ENCODE measurements at places on chromosomes 2 and 18.

- no peak for DNase-seq
Observed at GRCh38 chr2:74385396-74385795, 5.3 kb upstream of the DCTN1 start.

GRCh38 chr2:101815739-101816391 is 118.4 kb downstream of the MAP4K4 start:
- DNase-seq, result no peak

DNA sequence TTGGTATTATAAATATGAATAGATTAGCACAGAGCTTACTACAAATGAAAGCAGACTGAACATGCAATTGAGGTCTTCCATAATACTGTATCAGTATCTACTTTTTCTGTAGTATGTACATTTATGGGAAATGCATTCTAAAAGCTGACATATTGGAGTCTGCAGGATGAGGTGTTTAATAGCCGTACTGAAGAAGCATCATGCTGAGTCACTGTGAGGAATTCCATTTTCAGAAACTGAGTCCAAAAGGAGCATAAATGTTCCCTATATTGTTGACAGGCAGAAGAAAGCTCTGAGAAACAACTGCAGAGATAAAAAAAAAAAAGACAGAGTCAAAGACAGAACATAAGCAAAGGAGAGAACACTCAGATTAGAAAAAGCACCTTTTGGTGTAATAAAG is 366.7 kb upstream of the SPHKAP start:
- no peak for DNase-seq

DNA sequence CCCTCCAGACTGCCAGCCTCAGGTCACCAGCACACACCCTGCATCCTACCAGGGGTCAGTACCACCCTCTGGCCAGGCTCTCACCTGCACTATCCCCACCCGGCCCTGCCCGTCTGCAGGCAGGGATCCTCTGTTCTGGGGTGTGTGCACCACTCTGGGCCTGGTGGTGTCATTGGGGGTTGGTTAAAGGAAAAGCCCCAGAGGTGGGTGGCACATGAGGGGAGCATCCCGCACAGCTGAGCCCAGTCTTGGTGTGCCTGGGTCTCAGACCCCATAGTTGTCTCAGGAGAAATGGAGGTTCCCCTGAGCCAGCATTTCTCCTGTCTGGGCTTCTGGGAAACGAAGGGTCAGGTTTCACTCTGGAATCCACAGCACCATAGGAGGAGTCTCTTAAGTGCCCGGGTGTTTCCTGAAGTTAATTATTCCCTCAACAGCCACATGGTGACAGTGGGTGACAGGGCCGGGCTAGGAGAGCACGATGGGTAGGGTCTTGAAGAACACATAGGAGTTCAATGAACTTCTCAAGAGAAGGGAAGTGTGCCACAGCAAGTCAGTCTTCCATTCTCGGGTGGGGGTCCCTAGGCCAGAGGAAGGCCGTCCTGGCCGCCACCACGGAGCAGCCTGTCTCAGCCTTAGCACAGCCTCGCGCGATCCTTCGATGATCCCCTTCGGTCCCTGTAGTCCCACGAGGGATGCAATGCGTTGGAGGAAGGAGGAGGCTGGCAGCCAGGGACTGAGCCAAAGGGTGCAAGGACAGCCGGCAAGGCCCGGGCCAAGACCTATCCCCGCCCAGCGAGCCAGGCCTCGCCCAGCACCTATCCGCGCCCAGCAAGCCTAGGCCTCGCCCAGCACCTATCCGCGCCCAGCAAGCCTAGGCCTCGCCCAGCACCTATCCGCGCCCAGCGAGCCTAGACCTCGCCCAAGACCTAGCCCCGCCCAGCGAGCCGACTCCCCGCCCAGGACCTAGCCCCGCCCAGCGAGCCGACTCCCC is 1.1 kb upstream of the FARP2 start:
- DNase-seq, result peak; percentile 49

DNA sequence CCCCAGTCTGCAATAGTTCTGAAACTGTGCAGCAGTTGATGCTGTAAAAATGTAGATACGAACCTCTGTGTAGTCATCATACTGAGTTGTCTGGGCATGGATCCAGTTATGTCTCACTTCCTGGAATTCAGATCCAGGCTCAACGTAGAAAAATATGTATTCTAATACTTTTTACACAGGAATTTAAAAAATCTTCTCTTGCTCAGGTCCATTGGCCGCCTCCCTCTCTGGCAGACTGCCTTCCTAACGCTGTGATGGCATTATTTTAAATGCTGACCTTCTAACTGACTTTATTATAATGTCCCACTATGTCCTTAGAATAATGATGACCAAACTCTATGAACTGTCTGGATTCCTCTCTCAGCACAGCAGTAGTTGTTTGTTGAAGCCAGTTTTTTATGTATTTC is 119.6 kb downstream of the FEZ2 start:
- DNase-seq, result no peak

DNA sequence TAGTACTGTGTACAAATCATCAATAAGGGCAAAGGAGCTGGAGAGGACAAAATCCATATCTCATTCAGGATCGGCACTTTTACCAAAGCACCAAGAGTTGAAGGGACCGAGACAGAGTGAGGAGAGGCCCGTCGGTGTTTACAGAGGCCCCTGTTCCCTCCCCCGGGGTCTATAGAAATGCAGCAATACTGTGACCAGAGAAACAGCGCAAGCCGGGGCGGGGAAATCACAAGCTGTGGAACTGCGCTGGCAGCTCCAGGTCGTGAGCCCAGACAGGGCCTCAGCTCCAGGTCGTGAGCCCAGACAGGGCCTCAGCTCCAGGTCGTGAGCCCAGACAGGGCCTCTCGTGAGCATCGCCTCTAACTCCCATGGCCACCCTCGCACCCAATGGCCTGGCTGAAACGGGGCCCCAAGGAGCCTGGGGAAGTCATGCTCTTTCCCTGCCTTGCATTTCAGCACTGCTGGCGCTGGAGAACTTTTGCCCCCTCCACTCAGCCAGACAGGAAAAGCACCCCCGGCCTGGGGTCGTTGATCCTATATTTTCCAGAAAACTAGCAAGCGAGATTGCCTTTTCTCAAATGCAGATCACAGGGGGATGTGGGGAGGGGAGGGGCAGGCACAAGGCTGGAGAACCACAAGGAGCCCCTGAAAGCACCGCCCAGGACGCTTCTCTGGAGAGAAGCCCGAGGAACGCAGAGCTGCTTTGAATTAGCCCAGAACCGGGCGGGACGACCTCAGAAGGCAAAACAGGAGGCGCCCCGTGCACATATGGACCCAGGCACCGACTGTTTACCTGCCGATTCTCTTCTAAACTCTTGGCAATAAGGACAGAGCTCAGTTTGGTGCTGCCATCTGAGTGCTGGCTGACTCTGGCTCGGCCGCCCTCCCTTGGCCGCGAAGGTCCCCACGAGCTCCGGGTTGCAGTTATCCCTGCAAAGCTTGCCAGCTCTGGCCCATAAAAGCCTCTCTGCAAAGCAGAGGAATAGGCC is 223.7 kb downstream of the ACKR3 start:
- DNase-seq, result no peak

- no peak for DNase-seq
Observed at GRCh38 chr2:64930258-64930671, 58.9 kb upstream of the SLC1A4 start.

DNA sequence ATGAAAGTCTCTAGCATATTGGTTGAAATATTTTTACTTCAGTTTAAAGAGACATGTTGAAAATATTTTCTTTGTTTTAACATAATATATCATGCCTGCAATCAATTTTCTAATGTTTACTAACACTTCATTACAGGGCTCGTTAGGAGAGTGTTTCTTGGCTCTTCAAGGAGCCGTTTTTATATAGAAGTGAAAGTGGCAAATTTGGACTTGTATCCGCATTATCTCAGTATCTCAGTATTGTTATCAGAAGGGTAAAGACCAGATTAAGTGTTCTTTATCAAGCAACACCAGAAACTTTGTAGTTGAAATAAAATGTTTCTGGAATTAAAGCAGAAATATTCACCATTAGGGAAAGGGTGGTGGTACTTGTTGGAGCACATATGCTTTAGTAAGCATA is 97.8 kb downstream of the BABAM2 start:
- no peak for DNase-seq

DNA sequence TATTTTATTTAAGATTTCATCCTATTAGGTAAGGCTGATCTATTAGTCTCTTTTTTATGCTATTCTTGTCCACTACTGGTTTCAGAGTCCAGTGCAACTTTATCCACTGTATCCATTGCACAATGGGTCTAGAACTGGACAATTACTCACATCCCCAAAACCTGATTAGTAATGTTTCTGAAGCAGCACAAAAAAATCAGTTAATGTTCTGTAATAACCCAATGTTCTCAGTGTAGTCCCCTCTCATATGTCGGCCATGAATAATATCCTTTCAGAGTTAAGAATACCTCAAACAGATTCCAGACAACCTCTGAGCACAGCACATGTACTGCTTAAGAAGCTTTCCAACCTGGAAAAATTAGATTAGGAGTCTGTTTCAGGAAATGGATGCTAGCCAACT is 29.7 kb downstream of the MGAT4A start:
- no peak for DNase-seq

GRCh38 chr2:234723400-234723799 is 226.5 kb upstream of the ARL4C start:
- DNase-seq, result no peak

DNA sequence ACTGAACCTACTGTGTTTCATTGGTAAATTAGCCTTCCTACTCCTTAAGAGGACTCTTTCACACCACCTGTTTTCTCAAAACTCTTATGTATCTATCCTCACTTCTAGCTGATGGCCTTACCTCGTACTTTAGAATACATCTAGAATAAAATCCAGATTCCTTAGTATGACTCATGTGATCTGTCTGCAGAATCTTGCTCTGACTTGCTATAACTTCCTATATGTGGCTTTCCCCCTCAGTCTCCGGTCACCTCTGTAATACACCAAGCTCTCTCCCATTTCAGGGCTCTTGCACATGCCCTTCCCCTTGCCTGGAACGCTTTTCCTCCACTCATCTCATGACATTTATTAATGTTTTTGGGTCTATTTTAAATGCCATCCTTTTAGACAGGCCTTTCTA is 95.6 kb upstream of the LHCGR start:
- DNase-seq, result no peak

DNA sequence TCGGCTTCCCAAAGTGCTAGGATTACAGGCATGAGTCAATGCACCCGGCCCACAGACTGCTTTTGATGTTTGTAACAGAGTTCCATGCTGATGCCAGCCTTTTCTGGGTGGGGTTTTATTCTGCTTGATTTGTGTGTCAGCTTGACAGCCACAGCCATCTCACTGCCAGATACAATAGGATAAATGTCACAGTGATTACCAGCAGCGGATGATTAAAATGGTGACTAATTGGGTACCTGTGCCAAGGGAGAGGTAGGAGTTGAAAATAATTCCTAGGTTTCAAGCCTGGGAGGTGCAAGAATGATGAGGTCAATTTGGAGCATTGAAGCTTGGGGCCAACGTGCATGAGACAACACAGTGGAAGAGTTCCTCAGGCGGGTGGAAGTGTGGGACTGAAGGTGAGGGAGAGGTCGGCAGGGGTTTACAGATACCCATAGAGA is 39.4 kb downstream of the SH2D6 start:
- no peak for DNase-seq

DNA sequence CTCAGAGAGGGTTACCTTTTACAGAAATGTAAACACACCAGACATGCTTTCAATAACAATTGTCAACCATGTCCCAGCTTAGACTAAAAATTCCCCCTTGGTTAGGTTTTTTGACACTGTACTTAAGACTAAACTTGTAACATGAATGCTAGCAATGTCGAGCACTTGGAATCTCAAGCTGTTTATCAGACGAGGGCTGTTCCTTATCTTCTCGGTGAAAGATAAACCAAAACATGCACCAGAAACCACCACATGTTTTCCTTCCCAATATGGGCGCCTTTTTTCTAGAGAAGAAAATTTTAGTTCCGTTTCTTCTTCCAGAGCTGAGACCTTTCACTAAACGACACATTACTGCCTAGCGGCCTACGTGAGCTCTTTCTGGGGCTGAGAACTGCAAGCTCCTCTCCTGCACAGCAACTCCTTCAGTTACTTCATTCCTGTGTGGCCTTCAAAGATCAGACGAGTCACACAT is 42.4 kb upstream of the ACKR3 start:
- no peak for DNase-seq

GRCh38 chr2:47186351-47186750 is 31.2 kb upstream of the STPG4 start:
- no peak for DNase-seq

DNA sequence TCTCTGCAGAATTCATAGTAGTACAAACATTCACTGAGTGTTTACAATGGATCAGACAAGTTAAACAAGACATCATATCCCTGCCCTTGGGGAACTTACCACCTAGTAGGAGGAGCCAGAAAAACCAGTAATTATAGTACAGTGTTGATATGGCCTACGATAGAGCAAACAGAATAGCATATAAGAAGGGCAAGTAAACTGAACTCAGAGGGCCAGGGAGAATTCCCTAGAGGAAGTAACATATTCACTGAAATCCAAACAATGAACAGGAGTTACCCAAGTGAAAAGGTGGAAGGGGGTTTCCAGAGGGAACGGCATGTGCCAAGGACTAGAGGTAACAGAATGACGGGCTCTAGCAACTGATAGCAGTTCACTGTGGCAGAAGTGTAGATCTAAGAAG is 34.1 kb downstream of the NHEJ1 start:
- DNase-seq, result no peak

GRCh38 chr18:49723648-49724180 is 89.6 kb downstream of the ACAA2 start:
- peak; percentile 10 for DNase-seq

GRCh38 chr2:113114224-113114945 is 13.0 kb upstream of the IL1RN start:
- no peak for DNase-seq

DNA sequence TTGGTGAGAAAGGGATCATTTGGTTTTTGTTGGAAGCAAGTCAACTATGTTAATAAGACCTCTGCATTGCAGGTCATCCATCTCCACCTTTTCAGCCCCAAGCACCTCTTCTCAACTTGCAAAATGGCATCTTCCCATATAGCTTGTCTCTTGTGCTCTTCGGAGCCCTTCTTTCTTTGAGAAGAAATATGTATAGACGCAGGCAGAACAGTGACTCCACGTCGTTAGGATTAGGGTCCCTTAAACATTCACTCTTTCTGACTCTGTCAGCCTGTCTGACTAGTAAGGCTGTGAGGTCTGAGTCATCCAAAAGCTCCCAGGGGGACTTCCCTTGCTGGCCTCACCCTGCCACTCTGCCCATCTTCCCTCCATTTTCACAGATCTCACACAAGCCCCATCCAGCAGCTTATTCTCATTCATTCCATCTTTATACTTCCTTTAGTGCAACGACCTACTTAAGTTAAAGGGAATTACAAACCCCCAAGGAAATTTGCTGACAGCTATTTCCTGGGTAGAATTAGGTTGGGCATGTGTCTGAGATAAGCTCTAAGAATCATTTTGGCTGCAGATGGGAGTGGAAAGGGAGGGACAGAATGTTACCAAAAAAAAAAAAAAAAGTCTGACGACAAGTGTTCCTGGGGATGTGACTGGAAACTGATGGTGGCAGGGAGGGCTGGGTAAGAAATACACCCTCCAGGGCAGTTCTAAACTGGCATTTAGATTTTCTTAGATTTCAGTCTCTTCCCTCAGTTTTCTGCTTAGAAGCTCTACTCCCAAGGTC is 37.7 kb upstream of the MEX3C start:
- DNase-seq, result peak; percentile 41

- DNase-seq, result no peak
Observed at GRCh38 chr2:38835015-38835601, 40.6 kb downstream of the DHX57 start.

Data from stimulated activated CD4-positive, alpha-beta T cell treated with anti-CD3 and anti-CD28 coated beads, Interleukin-2, amount 100 ng/mL, for 48 hours (primary cell).